ENCODE measurements at places on chromosomes 6 and 20. TPM values are rescaled to one million over a fixed set of nuclear protein-coding genes. Genes with fewer than 3 reads are reported as not detected.

GRCh38 chr6:82365016-82365795 is 1.6 kb downstream of the TPBG start:
- DNase-seq: peak; percentile 43
- H3K27me3 ChIP-seq: no peaks in the 10 kb centered on the region
- H3K27ac ChIP-seq: peak overlapping the region; percentile 95
- peaks cover 5% of the 10 kb centered on the region for H3K36me3 ChIP-seq
- H3K4me1 ChIP-seq: peaks cover 48% of the 10 kb centered on the region
- peak overlapping the region; percentile 83 for H3K4me3 ChIP-seq

The MAD2L1BP gene
- 52.0 TPM for total RNA-seq

The ECT2L gene
- total RNA-seq: not detected

The NR2E1 gene
- not detected for total RNA-seq

The TREML2 gene
- not detected for total RNA-seq

DNA sequence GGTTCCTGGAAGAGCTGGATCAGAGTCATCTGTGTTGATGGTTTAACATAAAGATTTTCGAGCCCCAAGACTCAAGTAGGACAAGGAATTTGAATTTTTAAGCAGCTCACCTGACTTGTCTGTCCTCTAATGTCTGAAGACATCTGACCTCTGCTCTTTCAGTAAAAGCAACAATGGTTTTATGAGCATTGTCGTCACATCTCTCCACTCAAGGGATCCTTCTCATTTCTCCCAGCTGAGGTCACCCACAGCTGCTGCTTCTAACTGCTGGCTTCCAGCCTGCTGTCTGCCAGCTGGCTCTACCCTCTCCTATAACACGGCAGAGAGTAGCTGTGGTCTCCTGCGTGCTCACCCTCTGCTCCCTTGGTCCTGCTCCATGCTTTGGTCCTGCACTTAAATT is 24.7 kb upstream of the HDAC2 start:
- no peaks in the 10 kb centered on the region for H3K36me3 ChIP-seq
- no peak overlapping the region for H3K4me3 ChIP-seq
- no peak overlapping the region for H3K27ac ChIP-seq
- no peaks in the 10 kb centered on the region for H3K27me3 ChIP-seq
- H3K4me1 ChIP-seq: no peaks in the 10 kb centered on the region

The VNN1 gene
- not detected for total RNA-seq

The GTPBP2 gene
- 72.1 TPM for total RNA-seq

DNA sequence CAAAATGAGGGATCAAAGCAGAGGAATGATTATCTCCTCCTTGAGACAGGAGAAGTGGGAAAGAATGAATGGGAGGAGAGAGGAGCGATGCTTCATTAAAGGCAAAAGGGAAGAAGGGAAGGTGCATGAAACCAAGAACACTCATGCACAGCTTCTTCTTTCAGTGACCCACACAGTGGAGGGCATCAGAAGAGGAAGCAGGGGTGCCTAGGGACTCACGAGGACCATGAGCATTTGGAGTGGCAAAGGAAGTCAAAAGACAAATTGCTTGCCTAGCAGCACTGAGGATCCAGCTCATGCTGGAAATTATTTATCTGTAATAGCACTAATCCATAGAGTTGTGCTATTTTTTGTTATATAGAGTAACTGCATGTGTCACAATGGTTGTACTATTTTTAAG is 66.1 kb downstream of the SMLR1 start:
- DNase-seq: no peak
- no peaks in the 10 kb centered on the region for H3K27me3 ChIP-seq
- H3K36me3 ChIP-seq: peaks cover 29% of the 10 kb centered on the region
- H3K4me1 ChIP-seq: no peaks in the 10 kb centered on the region
- no peak overlapping the region for H3K4me3 ChIP-seq
- H3K27ac ChIP-seq: no peak overlapping the region

DNA sequence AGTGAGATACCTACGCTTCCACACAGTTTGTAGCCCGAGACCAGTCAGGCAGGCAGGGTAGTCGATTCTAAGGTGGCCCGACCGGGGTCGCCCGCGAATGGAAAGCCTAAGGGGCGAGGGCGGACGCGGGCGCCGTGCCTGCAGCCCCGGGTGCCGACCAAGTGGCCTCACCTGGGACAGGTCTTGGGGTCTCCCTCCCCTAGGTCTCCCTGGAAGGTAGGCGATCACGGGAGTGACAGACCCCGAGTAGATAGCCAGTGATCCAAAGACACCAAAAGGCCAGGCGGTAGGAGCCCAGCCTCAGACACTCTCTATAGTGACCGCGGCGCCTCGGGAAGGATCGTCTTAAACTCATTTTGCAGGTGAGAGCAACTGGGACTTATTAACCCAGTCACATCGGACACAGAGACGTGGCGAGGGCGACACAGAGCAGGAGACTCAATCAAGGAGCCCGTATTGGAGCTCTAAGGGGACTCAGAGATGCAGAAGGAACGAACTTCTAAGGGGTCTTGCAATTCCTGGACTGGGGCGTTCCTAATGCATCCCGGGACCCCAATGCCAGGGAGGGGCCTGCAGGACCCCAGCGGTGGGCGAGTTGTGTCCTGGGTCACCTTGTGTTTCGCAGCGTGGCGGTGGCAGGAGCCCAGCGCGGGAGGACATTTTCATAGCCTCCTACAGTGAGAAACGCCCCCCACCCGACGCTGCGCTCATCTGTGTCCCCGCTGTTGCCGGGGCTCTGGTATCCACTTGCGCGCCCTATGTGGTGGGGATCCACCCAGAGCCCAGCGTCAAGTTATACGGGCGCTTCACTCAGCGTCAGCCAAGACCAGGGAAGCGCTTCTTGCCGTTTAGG is 2.1 kb upstream of the VSX1 start:
- H3K27me3 ChIP-seq: peaks cover 99% of the 10 kb centered on the region
- no peak overlapping the region for H3K27ac ChIP-seq
- H3K36me3 ChIP-seq: no peaks in the 10 kb centered on the region
- no peaks in the 10 kb centered on the region for H3K4me1 ChIP-seq
- DNase-seq: no peak
- no peak overlapping the region for H3K4me3 ChIP-seq

DNA sequence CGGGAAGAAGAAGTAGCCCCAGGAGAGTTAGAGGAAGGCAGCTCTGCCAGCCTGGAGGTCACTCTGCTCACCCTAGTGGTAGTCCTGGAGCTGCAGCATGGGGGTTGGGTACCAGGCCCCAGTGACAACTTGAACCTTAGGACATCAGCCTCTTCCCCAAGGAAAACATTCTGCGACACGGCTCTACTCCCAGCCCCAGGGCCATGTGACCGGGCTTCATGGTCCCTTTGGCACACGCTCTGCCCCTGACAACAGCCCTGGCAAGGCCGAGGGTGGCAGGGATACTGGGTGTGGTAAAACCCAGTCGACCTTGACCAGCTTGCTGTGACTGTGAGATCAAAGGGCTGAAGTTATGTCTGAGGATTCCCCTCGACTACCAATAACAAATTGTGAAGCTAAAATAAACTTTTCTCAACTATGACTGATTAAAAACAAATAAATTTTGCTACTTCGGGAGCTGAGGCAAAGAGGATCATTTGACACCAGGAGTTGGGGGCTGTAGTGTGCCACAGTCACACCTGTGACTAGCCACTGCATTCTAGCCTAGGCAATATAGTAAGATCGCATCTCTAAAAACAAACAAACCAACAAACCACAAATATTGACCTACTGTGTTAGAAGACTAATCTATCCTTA is 24.4 kb upstream of the ARID1B start:
- no peak overlapping the region for H3K27ac ChIP-seq
- H3K36me3 ChIP-seq: no peaks in the 10 kb centered on the region
- H3K27me3 ChIP-seq: no peaks in the 10 kb centered on the region
- DNase-seq: no peak

- DNase-seq: peak; percentile 57
- peak overlapping the region; percentile 54 for H3K4me3 ChIP-seq
- H3K36me3 ChIP-seq: no peaks in the 10 kb centered on the region
- H3K4me1 ChIP-seq: peaks cover 17% of the 10 kb centered on the region
Measured at GRCh38 chr6:125781314-125781868, 9.4 kb upstream of the NCOA7 start.

The CPXM1 gene
- total RNA-seq: 3.8 TPM

The DLL1 gene
- total RNA-seq: 1.2 TPM

GRCh38 chr6:1787894-1788293 is 178.2 kb downstream of the FOXC1 start:
- DNase-seq: no peak
- H3K27ac ChIP-seq: no peak overlapping the region
- no peak overlapping the region for H3K4me3 ChIP-seq
- H3K27me3 ChIP-seq: no peaks in the 10 kb centered on the region
- no peaks in the 10 kb centered on the region for H3K36me3 ChIP-seq

GRCh38 chr6:116529466-116530290 is 15.8 kb downstream of the TRAPPC3L start:
- peaks cover 10% of the 10 kb centered on the region for H3K4me1 ChIP-seq
- no peak overlapping the region for H3K4me3 ChIP-seq
- H3K27ac ChIP-seq: no peak overlapping the region
- H3K27me3 ChIP-seq: no peaks in the 10 kb centered on the region
- DNase-seq: no peak

DNA sequence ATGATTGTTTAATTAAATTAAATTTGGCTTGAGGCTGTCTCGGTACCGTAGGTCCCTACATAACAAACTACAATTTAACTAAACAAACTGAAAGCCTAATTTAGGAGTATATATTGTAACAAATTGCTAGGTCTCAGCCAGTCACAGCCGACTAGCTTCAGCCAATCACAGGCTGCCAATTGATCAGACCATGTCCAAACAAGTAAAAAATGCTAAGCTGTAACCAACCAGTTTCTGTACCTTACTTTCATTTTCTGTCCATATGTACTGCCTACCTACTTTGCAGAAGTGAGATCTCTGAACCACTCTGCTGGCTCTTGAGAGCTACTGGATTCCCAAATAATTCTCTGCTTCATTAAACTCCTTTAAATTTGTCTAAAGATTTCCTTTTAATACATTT is 648.0 kb upstream of the GJE1 start:
- no peaks in the 10 kb centered on the region for H3K36me3 ChIP-seq
- H3K4me3 ChIP-seq: no peak overlapping the region
- peaks cover 25% of the 10 kb centered on the region for H3K4me1 ChIP-seq

GRCh38 chr20:24968278-24968800 is 19.3 kb downstream of the CST7 start:
- H3K27ac ChIP-seq: no peak overlapping the region
- H3K4me3 ChIP-seq: no peak overlapping the region
- no peaks in the 10 kb centered on the region for H3K4me1 ChIP-seq
- H3K36me3 ChIP-seq: peaks cover 17% of the 10 kb centered on the region

DNA sequence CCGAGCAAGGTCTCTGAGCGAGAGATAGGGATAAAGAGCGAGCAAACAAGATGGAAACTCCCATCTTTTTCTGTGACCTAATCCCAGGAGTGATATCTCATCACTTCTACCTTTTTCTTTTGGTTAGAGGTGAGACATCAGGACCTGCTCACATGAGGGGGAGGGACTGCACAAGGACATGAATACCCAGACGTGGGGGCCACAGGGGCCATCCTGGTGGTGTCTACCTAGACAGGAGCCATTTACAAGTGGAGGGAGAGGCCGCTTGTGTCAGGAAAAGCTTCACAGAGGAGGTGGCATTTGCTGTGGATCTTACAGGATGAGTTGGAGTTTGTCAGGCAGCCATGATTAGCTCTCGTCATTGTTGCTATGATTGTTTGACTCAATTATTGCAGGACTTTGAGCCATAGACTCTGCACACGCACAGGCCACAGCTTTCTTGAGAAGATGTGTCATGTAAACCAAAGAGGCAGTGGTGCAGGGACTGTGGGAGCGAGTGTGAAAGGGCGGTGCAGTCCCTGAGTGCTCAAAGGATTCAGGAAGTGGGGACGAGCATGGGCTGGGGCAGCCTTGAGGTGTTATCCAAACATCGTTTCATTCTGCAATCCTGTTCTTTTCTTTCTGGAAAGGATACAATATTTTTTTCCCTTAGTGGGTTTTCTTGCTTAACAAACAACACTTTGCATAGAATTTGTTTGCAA is 7.7 kb downstream of the NPEPL1 start:
- H3K4me1 ChIP-seq: no peaks in the 10 kb centered on the region
- DNase-seq: no peak
- H3K4me3 ChIP-seq: no peak overlapping the region
- no peaks in the 10 kb centered on the region for H3K27me3 ChIP-seq

The MATN4 gene
- total RNA-seq: 0.28 TPM

- H3K4me3 ChIP-seq: no peak overlapping the region
- H3K27me3 ChIP-seq: no peaks in the 10 kb centered on the region
- H3K36me3 ChIP-seq: no peaks in the 10 kb centered on the region
- no peak for DNase-seq
- no peak overlapping the region for H3K27ac ChIP-seq
- no peaks in the 10 kb centered on the region for H3K4me1 ChIP-seq
Measured at GRCh38 chr6:52877168-52877567, 32.3 kb downstream of the GSTA3 start.

The BMP5 gene
- 0.49 TPM for total RNA-seq

- H3K27me3 ChIP-seq: peaks cover 52% of the 10 kb centered on the region
- no peaks in the 10 kb centered on the region for H3K36me3 ChIP-seq
- H3K27ac ChIP-seq: no peak overlapping the region
- H3K4me1 ChIP-seq: no peaks in the 10 kb centered on the region
- H3K4me3 ChIP-seq: no peak overlapping the region
- no peak for DNase-seq
Measured at GRCh38 chr6:160330619-160331018, 17.6 kb upstream of the SLC22A3 start.

GRCh38 chr6:150142097-150142669 is 661 bp upstream of the PPP1R14C start:
- peak; percentile 73 for DNase-seq
- peak overlapping the region; percentile 64 for H3K4me3 ChIP-seq

DNA sequence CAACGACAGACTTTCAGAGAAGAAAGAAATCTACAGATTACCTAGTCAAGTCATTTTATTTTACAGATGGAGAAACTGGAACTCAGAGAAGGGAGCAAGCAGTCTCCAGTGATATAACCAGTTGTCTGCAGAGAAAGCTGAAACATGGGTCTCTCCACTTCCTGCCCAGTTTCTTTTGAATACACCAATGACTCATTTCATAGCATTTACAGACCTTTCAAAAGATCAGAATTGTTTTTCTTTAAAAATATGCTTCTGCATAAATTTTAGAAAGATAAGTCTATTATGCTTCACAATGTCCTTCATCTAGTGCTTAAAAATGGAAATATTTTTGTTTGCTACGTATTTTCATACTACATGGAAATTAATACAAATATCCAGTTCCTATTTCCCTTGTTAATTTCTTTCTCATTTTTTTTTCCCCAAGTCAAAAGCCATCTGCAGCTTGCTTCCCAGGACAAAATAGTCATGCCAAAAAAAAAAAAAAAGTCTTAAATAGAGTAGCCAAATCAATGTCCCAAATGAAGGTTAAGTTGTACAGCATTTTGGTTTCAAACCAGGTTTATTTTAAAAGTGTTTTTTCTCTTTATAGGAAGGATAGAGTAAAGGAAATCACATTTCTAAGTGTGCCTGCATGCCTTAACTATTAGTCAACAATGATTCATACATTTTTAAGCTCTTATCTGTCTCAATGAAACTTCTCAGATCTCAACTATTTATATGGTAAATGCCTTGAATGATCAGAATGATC is 36.9 kb downstream of the ARHGAP18 start:
- peaks cover 33% of the 10 kb centered on the region for H3K4me1 ChIP-seq
- DNase-seq: peak; percentile 78
- no peaks in the 10 kb centered on the region for H3K36me3 ChIP-seq
- H3K4me3 ChIP-seq: no peak overlapping the region
- H3K27ac ChIP-seq: peak overlapping the region; percentile 76

The CCN5 gene
- total RNA-seq: not detected
